ENCODE measurements at places on chromosomes 3 and 15.
A peak's percentile ranks its signal among the peaks of the same experiment; 100 is the strongest.

DNA sequence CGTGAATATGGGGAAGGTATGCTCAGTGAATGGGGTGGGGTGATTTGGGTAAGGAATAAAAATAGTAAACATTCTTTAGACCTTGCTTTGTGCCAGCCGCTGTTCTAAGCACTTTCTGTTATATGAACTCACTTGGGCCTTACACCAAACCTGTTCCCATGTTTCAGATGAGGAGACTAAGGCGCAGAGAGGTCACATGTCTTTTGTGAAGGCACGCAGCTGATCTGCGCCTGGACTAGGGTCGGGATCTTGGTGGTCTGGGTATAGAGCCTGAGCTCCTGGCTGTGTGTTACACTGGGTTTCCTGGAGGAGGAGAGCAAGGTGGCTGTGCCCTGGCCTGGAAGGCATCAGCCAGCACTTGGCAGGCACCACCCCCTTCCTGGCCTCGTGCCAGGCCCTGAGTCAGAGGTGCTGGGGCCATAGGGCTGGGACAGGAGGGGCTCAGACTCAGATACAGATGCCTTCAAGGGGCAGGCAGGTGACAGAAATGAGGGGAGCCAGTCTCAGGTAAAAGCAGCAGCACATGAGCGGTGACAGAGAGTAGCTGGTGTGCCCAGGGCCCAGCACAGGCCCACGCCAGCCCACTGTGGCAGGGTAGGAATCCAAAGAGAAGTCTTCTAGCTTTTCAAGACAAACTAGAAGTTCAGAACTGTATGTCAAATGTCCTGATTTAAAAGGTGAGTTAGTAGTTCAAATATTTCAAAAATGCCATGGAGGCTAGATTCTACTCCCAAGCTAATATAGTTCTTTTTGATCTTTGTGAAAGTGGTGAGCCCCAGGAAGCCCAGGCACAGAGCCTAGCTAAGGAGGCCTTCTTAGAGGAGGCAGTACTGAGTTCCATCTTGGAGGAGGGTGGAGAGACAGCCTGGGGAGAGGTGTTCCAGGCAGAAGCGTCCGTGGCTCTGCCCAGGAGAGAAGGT lies 83.1 kb downstream of the DNAJB8 start:
- DNase-seq: peak; percentile 86

DNA sequence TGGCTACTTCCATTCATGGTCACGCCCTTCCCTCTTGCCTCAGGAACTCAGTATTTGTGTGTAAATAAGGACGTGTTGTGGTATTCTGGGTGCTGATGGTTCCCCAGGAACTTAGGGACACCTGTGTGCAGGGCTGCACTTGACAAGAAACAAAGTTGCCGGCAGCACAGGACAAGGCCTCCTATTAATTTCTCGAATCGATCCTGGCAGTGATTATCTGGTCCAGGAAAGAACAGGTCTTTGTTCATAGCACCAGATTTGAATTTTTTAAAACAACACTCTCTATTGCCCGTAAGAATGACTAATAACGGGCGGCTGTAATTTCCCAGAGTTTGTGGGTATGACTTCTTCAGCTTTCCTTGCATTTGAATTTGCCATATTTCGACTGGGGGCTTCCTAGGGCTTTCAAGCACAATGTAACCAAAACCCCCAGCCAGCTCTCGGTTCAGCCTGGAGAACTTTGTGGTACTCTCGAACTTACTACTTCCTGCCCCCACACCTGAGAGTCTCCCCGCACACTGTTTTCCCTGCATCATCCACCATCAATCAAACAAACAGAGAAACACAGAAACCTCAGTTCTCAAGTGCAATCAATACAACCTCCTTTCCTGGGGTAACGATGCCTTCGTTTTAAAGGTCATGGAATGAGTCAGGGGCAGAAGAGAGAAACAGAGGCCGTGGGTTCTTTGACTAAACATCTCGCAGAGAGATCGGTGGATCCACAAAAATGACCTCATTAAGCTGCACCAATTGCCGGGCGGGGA lies 241.7 kb upstream of the ICE2 start:
- no peak for DNase-seq

- no peak for DNase-seq
Measured at GRCh38 chr3:181955566-181955965, 243.8 kb downstream of the SOX2 start.

DNA sequence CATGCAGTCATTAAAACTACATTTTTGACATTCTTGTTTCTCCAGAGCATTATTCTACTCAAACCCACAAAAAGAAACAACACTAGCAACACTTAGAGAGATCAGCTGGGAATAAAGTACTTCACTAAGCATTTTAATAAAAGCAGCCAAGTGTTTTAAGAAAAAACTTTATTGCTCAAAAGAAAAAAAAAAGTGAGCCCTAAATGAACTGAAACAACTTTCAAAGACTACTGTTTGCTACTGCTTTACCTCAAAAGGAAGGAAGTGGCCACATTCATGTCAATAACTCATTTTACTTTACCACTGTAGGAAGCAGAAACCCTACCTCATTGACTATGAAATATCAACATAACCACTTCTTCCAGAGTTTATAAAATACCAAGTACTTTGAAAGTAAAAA lies 91.3 kb downstream of the UACA start:
- no peak for DNase-seq

DNA sequence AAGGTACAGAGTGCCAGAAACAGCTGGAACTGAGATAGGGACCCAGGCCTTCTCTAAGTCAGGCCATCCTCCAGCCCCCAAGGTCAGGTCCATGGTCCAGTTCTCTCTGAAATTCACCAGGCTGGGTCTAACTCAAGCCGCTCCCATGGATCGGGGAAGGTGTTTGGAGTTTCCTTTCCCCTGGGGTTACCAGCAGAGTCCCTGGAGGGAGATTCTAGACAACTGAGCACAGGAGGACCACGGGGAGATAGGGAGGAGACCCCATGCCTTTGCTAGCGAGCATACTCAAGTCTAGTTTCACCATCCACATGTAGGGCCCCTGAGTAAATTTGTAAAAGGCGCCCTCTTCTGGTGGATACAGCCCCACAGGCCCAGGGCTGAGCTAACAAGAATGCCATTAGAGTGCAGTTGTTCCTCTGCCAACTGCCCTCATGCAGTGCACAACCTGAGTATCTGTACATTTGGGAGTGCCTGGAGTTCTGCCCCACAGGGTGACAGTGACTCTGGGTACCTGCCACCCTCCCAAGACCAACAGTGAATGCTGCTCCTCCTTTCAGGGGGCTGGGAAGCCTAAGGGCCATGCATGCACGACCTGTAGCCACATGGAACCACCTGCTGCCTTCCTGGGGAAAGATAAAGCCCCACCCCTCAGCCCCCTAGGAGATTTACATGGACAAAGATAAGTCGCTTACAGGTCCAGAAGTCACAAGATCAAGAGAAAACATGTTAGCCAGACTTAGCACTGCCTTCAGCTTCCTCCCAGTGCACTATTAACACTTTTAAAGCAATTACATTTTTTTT lies 89.0 kb downstream of the IQSEC1 start:
- no peak for DNase-seq

- no peak for DNase-seq
Measured at GRCh38 chr3:80676261-80676660, 908.5 kb upstream of the ROBO1 start.

GRCh38 chr3:184417619-184418327 lies 37.9 kb downstream of the CHRD start:
- DNase-seq: peak; percentile 84

- DNase-seq: no peak
Measured at GRCh38 chr3:153246806-153247205, 84.8 kb downstream of the RAP2B start.

DNA sequence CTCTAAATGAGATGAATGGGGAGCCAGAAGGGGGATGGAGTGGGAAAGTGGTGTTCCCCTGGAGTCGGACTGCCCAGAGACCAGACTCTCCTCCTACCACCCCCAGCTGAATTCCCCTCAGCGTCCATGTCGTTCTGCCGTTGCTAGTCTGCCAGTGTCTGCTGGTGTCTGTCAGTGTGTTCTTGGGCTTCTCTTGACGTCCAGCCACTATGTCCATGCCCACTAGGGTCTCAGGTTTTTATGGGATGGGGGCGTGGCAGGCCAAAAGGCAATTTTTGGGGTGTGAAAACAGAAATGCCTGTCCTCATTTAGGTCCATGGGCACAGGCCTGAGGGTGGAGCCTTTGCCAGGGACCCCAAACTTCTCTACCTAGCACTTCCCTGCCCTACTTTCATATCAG lies 589.6 kb downstream of the IGSF11 start:
- DNase-seq: no peak

- DNase-seq: no peak
Measured at GRCh38 chr3:111547631-111548030, 5.6 kb downstream of the CD96 start.

DNA sequence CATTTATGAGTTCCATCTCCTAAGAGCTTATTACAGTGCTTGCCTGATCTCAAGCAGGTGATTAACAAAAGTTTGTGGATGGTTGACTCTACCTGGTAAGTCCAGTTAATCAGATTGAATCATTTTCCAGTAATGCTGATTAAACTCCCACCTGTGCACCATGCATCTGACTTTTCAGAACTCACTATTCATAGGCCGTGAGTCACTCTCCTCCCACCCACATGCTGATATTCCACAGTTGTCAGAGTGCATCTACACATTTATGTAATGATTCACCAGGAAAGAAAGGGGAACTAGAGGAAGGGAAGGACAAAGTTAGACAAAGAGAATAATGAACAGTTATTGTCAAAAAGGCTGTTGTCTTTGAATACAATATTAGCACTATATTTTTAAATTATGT lies 106.2 kb upstream of the UBE3A start:
- no peak for DNase-seq

DNA sequence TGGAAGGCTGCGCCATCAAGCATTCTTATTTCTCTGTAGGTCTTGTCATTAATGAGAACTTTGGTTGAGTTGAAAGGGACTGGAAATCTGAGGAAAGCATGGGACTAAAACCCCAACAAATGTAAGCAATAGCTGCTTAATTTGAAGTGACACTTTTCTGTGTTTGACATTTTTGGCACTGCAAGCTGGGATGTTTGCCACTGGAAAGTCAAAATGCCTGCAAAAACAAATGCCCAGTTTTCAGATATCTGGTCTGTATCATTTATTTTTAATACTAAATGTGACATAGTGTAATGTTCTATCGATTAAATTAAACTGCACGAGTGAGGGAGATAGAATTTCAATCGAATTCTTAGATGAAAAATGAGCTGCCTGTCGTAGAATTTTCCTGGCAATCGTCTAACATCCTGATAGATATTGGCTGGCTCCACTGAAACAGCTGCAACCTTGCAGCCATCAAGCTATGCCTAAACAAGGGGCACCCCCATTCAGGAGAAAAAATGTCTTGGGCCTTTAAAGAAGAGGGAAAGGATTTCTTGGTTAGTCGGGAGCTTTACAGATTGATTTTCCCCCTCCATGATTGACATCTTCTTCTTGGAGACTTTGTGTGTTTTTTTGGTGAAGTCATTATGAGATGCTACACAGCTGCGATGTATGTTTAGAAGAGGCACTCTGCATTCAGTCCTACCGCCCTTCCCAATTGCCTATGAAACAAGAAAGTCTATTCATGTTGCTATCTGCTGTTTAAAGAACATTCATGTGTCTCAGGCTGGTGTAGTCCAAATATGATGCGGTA lies 316.7 kb upstream of the TBL1XR1 start:
- DNase-seq: no peak

GRCh38 chr3:62562596-62562995 lies 189.2 kb upstream of the FEZF2 start:
- DNase-seq: no peak

DNA sequence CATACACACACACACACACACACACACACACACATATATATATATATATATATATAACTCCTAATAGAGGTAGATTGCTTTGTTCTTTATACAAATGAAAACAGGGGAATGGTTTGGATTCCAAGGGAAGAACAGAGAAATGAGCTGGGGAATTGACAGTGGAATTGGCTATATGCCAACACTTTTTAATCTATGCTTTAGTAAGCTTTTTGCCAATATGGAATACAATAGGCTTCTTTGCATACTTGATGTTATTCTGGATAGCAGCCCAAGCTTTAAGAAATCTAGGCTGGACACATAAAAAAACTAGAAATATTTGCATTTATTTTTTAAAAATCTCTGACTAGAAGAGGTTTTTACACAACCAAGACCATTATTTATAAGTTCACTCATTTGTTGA lies 334.2 kb upstream of the MDFIC2 start:
- DNase-seq: no peak

GRCh38 chr3:127694467-127695215 lies 21.9 kb downstream of the ABTB1 start:
- DNase-seq: peak; percentile 85

DNA sequence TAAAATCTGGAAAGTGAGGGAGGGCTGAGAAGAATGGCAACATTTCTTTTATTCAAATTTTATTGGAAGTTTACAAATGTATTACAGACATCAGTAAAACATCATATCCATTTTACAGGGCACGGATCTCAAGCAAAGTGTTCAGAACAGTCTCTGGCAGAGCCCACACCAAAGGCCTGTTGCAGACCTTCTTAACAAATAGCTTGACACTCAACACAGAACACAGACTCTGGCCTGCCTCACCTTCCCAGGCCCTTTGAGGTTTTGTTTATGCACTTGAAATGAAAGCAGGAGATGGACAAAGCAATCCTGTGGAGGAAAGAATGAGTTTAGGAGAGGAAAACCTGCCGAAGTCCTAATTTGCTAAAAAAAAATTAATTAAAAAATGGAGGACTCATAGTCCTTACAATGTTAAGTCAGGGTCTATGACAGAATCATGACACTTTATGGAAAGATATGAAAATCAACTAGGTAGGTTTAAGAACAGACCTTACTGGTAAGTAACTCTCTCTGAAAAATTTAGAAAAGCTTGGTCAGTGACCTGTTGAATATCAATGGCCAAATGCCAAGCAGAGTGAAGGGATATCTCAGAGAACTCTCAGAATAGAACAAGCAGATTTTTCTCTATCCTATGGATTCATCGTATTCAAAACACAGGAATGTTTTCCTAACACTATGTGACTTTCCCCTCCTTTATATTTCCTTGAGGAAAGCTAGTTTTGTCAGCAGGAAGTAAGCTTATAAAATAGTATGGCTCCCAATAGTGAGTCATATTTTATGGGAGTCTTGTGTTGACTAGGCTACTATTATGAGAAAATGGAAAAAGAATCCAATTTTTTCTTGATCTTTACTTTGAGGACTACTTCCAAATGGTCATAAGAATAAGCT lies 70.8 kb upstream of the PSMD6 start:
- DNase-seq: no peak

GRCh38 chr3:12516873-12517272 lies 28.4 kb downstream of the MKRN2OS start:
- no peak for DNase-seq

DNA sequence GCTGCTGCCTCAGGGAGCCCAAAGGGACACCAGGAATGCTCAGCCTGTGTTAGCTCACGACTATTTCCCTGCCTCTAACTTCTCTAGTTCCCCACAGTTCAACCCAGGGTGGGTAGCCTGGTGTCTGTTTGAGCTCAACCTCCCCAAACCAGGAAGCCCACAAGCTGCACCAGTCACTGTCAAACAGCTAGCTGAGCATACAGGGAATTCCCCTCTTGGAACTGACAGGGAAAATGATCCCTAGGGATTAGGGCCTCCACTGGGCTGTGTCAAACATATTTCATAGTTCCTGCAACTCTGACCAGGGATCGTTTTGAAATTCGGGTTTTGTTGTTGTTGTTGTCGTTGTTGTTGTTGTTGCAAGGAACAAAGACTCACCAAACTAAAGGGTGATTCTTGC lies 147.1 kb upstream of the ICE2 start:
- no peak for DNase-seq
